ENCODE measurements at places on chromosomes 7 and 10.

DNA sequence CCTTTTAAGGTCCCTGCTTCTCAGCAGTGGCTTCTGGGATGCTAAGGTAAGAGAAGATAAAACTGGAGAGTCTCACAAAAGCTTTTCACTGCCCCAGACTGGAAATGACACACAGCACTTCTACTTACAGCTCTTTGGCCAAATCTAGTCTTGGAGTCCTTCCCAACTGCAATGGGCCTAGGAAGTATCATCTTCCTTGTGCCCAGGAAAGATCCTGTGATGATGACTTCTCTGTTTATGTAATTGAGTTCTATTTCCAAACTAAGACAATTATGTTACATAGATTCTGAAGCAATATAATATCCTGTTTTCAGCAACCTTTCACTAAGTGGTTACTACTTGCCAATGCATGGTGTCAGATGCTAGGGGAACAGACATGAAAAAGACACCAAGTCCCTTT, 234.1 kb downstream of the PTEN start:
- DNase-seq = no peak

DNA sequence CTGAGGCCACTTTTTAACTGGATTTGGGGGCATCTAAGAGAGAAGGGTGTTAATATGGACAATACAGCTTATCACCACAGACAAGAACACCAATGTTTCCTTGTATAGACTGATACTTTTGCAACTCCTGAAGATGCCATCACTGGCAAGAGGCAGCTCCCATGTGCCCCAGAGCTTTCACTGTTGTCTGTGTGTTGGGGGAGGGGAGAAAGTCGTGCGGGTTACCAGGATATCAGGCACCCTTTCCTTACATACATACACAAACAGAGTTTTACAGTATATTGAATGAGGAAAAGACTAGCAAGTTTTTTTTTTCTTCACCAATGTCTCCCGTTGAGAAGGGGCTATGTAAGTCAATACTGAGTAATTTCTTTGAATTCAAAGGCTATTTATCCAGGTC, 4.1 kb upstream of the DLX6 start:
- no peak for DNase-seq

DNA sequence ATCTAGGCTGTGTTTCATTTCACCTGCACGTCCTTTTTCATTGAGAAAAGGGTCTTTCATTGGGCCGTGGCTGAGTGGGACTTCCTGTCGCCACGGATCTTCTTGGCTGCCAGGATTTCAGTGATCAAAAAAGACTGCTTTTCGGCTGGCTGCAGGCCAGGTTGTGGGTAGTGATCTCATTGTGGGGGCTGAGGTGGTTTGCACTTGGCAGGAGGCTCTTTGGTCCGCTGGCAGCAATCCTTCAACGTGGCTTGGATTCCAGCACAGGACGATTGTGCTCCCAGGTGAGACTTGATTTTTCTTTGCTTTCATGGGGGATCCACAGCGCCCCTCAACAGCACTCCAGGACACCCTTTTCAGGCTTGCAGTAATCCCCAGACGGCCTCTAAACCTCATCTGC, 29.0 kb upstream of the ZNF273 start:
- DNase-seq = no peak

DNA sequence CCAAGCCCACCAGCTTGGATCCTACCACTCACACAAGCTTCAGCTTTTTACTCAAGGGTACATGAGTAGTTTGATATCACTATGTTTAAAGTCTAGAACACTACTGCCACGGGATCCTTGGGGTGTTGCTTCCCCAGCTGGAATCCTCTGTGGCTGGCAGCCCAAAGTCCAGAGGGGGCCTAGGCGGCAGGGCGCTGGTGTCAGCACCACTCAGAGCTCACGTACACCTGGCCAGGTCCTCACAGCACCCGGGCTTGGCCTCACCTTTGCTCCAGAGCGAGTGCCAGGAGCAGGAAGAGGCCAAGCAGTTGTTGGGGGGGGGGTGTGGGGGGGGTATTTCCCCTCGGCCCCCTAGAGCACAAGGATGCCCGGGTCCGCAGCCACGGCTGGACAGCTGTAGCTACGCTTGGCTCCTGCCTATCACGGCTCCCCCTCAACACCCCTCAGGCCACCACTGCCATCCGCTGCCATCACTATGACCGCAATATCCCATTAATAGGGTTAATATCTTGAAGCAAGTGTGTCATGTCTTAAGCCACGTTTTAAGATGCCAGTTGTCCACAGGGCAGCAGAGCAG, 17.0 kb downstream of the ZDHHC6 start:
- no peak for DNase-seq

DNA sequence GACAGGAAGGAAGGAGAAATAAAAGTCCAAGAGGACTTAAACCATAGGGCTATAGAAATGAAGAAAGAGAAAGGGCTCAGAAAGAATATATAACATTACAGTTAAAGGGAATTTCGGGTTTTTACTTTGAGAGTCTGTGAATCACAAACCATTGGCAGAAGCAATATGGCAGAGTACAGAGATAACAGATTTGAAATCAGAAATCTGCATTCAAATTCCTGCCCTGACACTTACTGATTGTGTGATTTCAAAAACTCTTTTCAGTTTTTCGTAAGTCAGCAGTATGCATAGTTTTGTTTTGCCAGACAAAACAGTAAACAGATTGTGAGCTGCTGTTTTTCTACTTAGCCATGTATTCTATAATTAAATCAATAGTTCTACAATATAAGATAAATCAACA, 8.2 kb downstream of the JMJD1C start:
- DNase-seq = no peak

DNA sequence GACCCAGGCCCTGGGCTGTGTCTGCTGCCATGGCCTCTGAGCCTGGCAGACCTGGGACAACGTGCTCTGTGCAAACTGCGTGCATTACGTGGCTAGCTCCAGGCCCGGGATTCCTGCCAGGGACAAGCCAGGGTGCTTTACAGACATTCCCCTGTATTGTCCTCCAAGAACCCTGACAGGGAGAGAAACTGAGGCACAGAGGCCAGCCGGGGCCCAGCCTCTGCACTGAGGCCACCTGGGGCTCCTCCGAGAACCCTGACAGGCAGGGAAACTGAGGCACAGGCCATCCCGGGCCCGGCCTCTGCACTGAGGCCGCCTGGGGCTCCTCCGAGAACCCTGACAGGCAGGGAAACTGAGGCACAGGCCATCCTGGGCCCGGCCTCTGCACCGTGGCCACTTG, 64.9 kb downstream of the CFAP46 start:
- no peak for DNase-seq

DNA sequence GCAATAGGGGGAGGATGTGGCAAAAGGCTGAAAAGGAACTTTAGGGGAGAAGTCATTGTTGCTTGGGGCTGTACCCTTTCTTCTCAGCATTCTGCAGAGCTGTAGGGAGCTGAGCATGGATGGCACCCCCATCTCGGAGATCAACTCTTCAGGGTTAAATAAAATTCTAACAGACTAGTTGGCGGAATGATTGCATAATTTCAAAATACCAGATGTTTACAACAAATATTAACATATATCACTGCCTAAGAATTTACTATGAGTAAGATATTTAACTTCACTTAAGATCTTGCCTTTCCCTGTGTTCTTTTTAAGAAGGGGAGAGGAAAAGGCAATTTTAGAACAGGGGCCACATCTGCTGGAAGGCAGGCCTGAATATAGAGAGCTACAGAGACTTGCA, 509 bp upstream of the OR2F1 start:
- DNase-seq = no peak

- no peak for DNase-seq
Measured at GRCh38 chr7:30162622-30163124, 27.9 kb downstream of the MTURN start.

DNA sequence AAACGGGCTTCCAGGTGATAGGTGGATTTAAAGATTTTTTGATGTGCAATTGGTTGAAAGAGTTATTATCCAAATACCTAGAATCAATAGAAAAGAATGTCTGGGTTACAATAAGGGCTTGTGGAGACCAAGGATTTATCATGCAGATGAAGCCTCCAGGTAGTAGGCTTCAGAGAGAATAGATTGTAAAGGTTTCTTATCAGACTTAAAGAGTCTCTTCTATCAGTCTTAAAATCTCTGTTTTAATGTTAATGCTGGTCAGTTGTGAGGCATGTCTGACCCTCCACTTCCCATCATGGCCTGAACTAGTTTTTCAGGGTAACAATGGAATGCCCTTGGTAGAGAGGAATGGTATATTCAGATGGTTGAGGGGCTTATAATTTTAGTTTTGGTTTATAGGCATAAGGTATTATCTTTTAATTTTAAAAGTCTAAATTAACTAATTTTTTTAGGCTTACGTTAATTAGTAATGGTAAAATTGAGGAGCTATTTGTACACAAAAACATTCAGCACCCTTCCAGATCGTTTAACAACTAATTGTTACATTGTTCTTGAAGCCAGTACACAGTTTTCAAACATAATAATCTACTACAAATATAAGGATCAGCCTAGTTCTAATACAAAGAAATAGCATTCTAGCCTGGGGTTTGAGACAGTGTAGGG, 704.2 kb upstream of the MBL2 start:
- DNase-seq = no peak

DNA sequence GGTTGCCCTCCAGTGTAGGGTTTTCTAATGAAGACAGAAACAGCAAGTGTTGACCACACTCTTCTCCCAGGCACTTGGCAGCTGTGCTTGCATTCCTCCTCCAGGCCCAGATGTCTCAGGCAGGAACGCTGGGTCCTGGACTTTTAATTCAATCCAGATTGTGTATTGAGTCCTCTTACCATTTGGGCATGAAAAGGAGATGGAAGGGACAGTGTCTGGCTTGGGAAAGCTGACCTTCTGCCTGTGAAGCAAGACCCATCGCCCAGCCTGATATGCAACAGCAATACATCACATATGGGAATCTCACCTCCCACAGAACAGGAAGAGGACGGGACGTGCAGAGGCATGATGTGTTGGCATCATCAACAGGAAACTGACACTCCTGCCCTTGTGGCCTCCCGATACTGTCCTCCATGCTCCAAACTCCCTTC, 174.4 kb upstream of the LYZL2 start:
- peak; percentile 52 for DNase-seq

DNA sequence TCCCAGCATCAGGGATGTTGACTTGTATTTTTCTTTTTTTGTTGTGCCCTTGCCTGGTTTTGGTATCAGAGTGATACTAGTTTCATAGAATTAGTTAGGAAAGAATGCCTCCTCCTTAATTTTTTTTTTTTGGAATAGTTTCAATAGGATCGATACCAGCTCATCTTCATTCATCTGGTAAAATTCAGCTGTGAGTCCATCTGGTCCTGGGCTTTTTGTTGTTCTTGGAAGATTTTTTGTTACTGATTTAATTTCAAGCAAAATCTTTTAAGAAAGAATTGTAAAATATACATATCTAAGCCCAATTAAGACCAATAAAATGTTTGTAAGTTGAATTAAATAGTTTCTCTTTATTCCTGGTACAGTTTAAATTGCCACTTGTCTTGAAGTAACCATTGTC, 1159.5 kb downstream of the CNTNAP2 start:
- DNase-seq = no peak

GRCh38 chr7:78406531-78406930, 608.0 kb downstream of the PHTF2 start:
- DNase-seq = no peak

DNA sequence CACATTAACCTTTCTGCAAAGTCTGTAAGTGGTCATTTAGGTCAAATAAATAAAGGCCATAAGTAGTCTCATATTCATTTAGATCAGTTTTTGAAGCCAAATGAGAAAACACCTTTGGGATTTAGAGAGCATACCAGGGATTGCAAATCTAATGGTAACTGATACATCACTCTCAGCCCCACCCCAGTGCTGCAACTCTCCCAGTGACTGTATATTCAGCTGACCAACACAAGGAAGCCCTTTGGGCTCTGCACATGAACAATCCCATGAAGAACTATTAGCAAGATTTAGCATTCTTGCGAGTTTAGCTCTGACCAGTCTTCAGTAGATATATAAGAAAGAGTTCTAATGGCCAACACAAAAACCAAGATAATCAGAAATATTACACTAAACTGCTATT, 252.3 kb downstream of the CSTF2T start:
- DNase-seq = no peak

DNA sequence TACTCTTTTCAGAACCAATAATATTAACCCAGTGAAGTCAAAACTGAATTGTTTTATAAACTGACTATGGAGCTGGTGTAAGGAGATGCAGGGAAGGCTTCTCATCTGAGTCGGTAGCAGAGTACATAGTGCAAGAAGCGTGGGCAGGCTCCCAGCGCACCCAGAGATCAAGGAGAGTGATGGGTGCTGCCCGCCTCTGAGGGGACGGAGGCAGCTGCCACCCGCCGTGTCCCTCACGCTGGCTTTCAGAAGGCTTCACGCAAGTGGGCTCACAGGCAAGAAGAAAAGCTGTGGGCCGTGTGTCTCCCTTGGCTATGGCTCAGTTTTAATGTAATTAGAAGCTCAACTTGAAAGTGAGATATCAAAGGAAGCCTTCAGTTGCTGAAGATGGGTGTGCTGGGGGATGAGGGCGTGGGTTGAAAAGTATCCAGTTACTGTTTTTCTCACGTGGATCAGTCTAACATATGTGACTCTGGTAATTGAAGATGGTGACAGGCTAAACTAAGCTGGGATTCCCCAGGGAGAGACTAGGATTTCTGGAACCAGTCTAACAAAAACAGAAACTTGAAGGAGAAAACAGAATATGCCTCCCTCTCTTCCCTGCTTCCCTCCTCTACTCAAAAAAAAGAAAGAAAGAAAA, 159.9 kb downstream of the MGMT start:
- no peak for DNase-seq

DNA sequence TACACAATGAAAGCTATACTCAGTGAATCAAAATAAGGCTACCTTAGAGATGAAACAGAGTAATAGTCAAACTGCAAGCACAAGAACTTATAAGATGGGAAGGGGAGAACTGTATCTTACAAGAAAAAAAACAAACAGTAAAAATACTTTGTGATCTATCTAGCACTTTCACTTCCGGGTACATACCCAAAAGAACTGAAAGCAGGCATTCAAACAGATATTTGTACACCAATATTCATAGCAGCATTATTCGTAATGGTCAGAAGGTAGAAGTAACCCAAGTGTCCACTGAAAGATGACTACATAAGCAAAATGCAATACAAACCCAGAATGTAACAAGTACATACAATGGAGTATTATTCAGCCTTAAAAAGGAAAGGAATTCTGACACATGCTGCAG, 18.0 kb downstream of the FAM204A start:
- DNase-seq = no peak

GRCh38 chr7:4266270-4267040, 415.6 kb upstream of the FOXK1 start:
- DNase-seq = no peak

DNA sequence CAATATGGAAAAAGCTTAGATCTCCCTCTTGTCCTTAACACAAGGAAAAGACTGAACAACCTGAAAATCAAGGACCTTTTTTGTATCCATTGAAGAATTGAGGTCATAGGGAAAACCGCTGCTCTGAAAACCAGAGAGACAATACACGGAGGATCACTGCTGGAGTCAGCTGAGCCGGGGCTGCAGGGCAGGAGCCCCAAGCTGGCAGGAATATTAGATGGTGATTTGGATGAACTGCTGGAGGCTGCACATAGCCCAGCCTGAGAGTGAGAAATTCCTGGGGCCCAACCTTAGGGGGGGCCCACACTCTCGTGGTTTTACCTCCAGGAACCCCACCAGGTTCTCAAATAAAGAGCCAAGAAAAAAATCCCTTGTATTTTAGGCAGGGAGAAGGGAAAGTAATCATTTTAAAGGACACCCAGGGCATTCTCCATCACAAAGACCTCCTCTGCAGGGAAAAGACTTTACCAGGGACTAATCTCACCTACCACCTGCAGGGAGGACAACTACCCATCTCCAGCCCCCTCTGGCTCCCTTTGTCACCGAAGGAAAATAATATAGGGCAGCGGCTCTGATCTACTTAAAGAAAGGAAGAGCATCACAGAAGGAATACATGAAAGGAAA, 55.4 kb upstream of the RNF32 start:
- no peak for DNase-seq

- DNase-seq = peak; percentile 39
Measured at GRCh38 chr7:117395743-117396142, 31.6 kb downstream of the ASZ1 start.

Measured in AG04450 (cell line).